Esophagus squamous epithelium (tissue), 5 donors: ENCODE measurements at places on chromosomes 13 and 19.

- DNase-seq = no peak
Observed at GRCh38 chr19:50191216-50191615, 12.2 kb upstream of the MYH14 start.

DNA sequence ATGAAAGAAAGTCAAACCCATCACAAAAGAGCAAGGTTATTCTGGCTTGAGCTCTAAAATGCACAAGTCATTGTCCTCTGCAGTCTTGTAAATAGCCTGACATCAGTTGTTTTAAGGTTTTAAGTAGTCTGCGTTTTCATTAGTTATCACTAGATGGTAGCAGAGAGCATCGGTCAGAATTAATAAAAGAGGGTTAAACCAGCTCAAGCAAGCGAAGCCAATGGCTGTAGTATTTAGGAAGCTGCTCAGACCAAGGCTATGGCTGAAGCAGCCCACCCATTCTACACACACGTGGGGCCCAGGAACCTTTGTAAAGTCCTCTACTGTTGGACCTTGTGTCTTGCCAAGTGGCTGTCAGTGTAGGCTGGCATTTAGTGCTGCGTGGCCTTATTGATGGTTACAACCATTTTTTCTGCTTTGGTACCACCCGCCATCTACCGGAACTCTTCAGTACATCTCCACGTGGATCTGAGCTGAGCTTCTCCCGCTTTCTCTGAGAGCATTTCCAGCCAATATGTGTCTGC, 13.3 kb upstream of the ZNF57 start:
- no peak for DNase-seq

DNA sequence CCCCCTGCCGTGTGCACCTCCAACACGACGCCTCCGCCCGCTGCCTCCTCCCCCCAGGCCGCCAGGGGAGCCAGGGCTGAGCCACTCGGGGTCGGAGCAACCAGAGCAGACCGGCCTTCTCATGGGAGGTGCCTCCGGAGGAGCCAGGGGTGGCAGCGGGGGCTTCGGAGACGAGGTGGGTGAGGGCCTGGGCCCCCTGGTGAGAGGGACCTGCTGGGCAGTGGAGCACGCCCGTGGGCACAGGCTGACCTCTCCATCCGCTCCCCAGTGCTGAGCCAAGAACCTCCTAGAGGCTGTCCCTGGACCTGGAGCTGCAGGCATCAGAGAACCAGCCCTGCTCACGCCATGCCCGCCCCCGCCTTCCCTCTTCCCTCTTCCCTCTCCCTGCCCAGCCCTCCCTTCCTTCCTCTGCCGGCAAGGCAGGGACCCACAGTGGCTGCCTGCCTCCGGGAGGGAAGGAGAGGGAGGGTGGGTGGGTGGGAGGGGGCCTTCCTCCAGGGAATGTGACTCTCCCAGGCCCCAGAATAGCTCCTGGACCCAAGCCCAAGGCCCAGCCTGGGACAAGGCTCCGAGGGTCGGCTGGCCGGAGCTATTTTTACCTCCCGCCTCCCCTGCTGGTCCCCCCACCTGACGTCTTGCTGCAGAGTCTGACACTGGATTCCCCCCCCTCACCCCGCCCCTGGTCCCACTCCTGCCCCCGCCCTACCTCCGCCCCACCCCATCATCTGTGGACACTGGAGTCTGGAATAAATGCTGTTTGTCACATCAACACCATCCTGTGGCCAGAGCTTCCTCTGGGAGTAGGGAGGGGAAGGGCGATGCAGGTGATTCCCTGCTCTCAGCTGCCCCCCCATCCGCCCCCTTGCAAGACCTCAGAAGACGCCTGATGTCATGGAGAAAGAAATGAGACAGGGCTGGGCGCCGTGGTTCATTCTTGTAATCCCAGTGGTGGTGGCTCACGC, 12.0 kb downstream of the BCAM start:
- no peak for DNase-seq

- no peak for DNase-seq
Observed at GRCh38 chr19:51461723-51462161, 3.5 kb upstream of the SIGLEC8 start.
